ENCODE measurements at places on chromosomes 7 and 10. TPM values are rescaled to one million over a fixed set of nuclear protein-coding genes. Genes with fewer than 3 reads are reported as not detected.
A peak's percentile ranks its signal among the peaks of the same experiment; 100 is the strongest.

- no peak for DNase-seq
These were observed 60.0 kb downstream of the PLXNA4 start for GRCh38 chr7:132516042-132516840.

Gene ST8SIA6
- not detected for total RNA-seq

Gene C10orf53
- total RNA-seq: 0.11 TPM

GRCh38 chr10:113221756-113222168 is 271.7 kb downstream of the TCF7L2 start:
- DNase-seq: no peak

Gene ETV1
- total RNA-seq: 70.3 TPM

GRCh38 chr7:102289057-102289456 is 2.4 kb downstream of the SH2B2 start:
- DNase-seq: no peak

- no peak for DNase-seq
These were observed 45.7 kb downstream of the CROT start for GRCh38 chr7:87391020-87391701.

Gene CDH23
- 0.51 TPM for total RNA-seq

Gene LRIT1
- total RNA-seq: not detected

DNA sequence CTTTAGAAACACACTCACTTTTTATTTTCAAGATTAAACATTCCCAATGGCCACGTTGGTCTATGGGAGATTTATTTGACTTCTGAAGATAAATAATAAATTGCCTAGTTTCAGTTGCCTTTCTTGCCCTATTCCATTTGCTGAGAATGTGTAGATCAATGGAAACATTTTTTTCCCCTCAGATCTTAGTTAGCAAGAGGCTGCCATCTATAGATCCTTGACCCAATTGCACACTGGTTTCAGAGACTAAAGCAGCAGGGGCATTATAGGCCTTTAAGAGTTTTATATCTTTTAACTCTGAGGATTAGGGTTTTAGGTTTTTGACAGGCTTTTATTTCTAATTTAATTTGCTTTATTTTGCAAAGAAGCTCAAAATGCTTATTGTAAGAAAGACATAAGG is 163.2 kb upstream of the GPR26 start:
- DNase-seq: peak; percentile 24

DNA sequence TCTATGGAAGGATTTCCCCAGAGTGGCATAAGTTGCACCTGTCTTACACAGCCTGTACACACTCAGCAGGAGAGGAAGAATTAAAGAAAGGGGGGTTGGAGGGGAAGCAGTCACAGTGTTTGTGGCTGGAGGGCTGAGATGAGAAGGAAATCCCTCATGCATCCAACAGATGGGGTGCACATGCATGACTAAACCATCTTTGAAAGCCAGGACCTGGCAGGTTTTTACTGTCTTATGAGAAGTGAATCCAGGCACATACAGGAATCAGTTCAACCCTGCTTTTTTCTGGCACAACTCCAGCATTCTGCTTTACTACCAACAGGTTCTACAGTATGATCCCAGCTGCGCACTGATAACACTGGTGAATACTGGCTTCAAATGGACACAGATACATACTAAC is 107.7 kb downstream of the CACNA2D1 start:
- DNase-seq: peak; percentile 18

Gene ADAMTS14
- total RNA-seq: 0.63 TPM

Gene TLL2
- total RNA-seq: 0.15 TPM

GRCh38 chr10:88136712-88137111 is 273.3 kb downstream of the PTEN start:
- no peak for DNase-seq

Gene TRIM50
- total RNA-seq: not detected

- DNase-seq: no peak
These were observed 20.0 kb downstream of the KCNH2 start for GRCh38 chr7:150958062-150958552.

Gene LSM5
- total RNA-seq: 39.7 TPM

Gene SRGN
- total RNA-seq: not detected

DNA sequence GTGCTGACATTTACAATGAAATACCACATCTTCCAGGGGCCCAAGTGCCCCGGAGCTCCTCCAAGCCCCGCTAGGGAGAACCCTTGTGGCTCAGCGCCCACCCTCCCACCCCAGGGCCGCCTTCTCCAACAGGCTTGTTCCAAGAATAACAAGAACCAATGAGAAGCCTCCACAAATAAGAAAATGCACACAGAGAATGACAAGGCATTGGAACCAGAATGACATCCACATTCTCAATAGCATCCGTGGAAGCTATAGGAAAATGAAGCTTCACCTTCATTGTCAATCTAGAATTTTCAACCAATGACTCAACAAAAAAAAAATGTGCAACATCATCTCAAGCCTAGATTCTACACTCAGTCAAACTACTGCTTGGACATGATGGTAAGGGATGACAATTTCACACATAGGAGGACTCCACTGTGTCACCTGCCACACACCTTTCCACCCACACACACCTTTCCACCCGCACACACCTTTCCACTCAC is 50.4 kb upstream of the PPP2R2D start:
- DNase-seq: no peak

DNA sequence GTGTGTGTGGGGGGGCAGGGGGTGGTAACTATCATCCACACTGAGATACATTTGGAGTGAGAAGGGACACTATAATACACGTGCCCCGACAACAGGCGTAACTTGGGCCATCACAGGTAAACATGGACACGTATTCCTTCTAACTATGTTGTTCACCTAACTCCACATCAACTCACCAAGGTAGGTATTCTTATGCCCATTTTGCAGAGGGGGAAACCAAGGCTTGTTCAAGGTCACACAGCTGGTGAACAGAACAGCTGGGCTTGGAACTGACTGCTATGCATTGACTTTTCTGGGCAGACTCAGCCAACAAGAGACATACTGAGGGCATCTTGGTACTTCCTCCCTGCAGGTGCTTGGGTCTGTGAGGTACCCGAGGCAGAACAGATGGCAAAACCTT is 170.1 kb downstream of the ADAM12 start:
- DNase-seq: no peak

GRCh38 chr10:22999942-23000341 is 72.1 kb downstream of the ARMC3 start:
- DNase-seq: no peak

DNA sequence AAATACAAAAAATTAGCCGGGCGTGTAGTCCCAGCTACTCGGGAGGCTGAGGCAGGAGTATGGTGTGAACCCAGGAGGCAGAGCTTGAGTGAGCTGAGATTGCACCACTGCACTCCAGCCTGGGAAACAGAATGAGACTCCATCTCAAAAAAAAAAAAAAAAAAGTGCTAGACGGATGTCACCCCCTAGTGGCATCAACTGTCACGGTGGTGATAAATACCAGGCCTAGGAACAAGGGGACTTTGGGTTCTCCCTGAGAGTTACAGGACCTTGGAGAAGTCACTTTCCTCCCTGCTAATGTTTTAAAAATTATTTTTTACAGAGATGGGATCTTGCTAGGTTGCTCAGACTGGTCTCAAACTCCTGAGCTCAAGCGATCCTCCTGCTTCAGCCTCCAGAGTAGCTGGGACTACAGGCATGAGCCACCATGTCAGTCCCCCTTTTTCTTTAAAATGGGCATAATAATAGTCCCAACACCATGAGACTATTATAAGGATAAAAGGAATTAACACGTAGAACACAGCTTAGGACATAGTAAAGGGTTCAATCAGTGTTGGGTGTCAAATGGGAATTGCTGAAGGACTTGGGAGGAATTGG is 2.6 kb upstream of the TMEM130 start:
- no peak for DNase-seq

Gene AMZ1
- 1.1 TPM for total RNA-seq

GRCh38 chr7:95104739-95105138 is 197.3 kb downstream of the PPP1R9A start:
- DNase-seq: no peak

- peak; percentile 92 for DNase-seq
These were observed 177.6 kb upstream of the SEMA3A start for GRCh38 chr7:84372155-84372621.

Gene VAX1
- total RNA-seq: not detected

DNA sequence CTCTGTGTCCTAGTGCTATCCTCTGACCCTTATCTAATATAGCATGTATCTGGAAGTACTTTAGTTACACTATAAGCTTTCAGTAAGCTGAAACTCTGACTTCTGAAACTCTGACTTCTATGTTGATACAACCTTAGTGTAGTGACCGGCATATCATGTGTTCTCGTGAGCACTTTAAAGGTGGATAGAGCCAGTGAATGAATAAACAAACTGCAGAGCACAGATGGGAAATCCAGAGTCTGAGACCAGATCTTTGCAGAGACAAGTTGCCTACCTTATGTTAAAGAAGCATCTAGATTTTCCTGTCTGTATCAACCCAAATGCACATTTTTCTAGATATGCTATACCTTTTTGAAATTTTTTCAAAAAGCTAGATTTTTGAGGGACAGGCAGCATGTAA is 3.5 kb downstream of the ACTA2 start:
- DNase-seq: no peak

Gene TLX1
- total RNA-seq: 2.9 TPM

Gene RAPGEF5
- 0.21 TPM for total RNA-seq

- DNase-seq: no peak
These were observed 249.8 kb upstream of the TCF7L2 start for GRCh38 chr10:112700215-112700671.

- peak; percentile 66 for DNase-seq
These were observed 243.0 kb downstream of the BICC1 start for GRCh38 chr10:58755677-58756076.

Gene KLF14
- not detected for total RNA-seq

- no peak for DNase-seq
These were observed 23.9 kb downstream of the SLC18A2 start for GRCh38 chr10:117264782-117265181.

GRCh38 chr7:88758381-88759229 is 895 bp upstream of the ZNF804B start:
- peak; percentile 22 for DNase-seq
